ENCODE measurements at places on chromosomes 5 and 9.
A peak's percentile ranks its signal among the peaks of the same experiment; 100 is the strongest.

GRCh38 chr5:167642779-167643517 lies 648.5 kb upstream of the WWC1 start:
- DNase-seq = peak; percentile 95

DNA sequence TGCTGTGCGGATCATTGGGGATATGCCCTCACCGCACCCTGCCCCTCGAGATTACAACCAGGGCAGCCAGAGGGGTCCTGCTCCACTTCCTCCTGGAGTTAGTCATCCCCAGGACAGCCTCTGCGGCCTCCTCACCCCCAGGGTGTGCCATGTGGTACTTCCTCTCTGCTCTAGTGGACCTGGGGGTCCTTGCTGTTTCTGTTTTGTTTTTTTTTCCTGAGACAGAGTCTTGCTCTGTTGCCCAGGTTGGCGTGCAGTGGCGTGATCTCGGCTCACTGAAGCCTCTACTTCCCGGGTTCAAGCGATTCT lies 5.2 kb upstream of the FCN1 start:
- DNase-seq = no peak

DNA sequence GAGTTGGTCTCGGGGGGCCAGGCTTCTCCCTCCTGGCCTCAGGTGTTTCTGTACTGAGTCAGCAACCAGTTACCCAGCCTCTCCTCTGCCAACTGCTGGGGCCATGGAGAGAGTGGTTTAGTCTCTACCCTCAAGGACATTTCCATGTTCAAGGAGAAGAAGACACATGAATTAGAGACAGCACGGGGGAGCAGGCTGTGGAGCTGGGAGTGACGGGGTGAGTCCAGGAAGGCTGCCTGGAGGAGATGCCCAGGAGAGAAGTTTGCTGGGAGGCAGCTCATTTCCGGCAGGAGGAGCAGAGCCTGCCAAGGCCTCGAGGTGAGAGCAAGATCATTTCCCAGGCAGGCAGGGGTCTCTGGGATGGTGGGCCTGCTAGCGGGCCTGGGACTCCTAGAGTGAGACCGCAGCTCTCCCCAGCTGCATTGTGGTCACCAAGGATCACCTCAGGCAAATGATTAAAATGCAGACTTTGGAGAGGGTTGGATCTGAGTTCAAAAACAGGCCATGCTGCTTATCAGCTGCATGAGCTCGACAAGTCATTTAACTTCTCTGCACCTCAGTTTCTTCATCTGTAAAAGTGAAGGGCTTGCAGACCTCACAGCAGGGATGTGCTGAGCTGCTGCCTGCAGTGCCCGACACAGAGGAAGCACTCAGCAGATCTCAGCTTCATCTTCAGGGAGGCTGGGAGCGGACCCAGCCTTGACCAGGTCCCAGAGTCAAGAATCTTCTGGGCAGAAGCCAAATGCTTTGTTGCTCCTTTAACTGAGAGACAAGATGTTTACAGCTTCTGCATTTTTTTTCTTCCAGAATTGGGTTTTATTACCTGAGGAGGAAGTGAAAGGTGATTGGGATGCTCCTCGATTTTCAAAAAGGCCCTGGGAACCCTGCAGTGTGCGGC lies 35.2 kb downstream of the NEK6 start:
- no peak for DNase-seq

DNA sequence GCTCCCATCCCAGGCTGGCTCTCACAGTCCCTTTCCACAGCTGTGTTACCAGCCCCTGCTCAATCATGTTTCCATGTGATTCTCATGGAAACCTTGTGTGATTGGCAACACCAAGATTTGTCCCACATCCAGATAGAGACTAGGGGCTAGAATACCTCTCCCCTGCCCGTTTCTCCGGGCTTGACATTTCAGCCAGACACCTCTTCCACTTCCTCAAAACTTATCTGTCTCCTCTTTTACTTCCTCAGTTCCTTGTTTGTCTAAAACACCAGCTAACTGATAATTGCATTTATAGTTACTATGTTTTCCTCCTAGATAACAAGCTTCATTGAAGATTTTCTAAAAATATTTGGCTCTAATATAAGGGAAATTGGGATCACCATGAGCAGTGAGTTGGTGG lies 16.6 kb upstream of the KCNMB1 start:
- no peak for DNase-seq

GRCh38 chr9:13053504-13053903 lies 226.0 kb downstream of the MPDZ start:
- no peak for DNase-seq

DNA sequence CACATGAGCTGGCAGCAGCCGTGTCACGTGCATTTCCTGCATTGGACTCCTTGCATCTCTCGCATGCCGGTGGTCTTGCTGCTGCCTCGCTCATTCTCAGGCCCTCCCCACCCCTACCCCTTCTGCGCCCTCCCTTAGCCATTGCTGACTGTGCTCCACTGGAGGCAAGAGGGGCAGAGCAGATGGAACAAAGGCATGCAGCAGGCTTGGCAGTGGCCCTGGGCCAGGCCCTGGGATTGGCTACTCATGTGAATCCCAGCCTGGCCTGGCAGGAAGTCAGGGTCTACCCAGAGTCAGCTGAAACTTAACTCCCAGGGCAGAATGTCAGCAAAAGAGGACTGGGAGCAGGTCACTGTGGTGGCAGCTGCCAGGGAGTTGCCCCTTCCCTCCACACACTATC lies 62.3 kb downstream of the TSTD2 start:
- DNase-seq = peak; percentile 63

- no peak for DNase-seq
Observed at GRCh38 chr9:2151171-2151570, 136.0 kb downstream of the SMARCA2 start.

- no peak for DNase-seq
Observed at GRCh38 chr5:147075187-147075586, 159.6 kb upstream of the STK32A start.

GRCh38 chr5:55320571-55320970 lies 12.8 kb downstream of the MTREX start:
- DNase-seq = no peak

GRCh38 chr9:104983491-104983890 lies 55.5 kb upstream of the ABCA1 start:
- no peak for DNase-seq

GRCh38 chr5:95281226-95281625 lies 3.7 kb downstream of the MCTP1 start:
- no peak for DNase-seq

GRCh38 chr5:168908207-168908606 lies 329.0 kb upstream of the PANK3 start:
- no peak for DNase-seq

DNA sequence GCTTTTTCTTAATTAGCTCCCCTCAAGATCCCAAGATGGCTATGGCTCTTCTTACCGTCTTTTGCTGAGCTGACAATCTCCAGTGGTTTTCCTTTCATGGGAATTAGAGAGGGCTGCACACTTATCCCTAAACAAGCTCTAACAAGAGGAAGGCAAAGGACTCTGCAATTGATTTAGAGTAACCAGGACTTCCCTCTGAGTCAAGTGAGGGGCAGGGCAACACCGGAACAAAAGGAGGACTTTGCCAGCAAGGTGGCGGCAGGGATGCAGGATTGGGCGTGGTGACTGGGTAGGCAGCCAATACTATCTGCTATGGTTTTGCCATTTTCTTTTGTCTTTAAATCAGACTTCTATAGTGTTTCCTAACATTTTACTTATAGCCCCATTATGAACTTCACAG lies 9.8 kb downstream of the SLC44A1 start:
- no peak for DNase-seq

GRCh38 chr5:93583439-93583767 lies 381 bp downstream of the NR2F1 start:
- no peak for DNase-seq

DNA sequence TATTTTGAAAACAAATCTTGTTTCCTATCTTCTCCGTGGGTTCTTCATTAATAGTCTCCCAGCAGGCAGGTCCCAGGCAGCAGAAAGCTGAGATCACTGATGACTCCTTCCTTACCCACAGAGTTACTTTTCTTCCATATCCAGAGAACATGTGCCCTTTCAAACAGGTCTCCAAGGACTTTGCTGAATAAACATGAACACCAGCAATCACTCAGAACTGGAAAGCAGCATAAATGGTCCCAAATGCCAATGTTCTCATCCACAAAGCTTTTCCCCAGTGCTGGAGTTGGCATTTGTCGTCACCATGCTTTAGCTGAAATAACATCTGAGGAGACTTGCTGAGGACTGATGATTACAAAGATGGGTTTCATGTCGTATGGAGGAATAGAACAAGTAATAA lies 134.0 kb downstream of the YIPF5 start:
- DNase-seq = no peak

DNA sequence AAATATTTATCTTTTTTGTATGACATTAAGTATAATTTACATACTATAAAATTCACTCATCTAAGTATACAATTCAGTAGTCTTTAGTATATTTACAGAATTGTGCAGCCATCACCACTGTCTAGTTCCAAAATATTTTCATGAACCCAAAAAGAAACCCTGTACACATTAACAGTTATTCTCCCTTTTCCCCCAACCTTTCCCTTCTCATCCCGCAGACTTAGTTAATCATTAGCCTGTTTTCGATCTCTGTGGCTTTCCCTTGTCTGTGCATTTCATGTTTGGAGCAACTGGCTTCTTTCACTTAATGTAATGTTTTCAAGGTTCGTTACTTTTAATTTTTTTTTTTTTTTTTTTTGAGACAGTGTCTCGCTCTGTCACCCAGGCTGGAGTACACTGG lies 37.5 kb downstream of the MTREX start:
- no peak for DNase-seq

DNA sequence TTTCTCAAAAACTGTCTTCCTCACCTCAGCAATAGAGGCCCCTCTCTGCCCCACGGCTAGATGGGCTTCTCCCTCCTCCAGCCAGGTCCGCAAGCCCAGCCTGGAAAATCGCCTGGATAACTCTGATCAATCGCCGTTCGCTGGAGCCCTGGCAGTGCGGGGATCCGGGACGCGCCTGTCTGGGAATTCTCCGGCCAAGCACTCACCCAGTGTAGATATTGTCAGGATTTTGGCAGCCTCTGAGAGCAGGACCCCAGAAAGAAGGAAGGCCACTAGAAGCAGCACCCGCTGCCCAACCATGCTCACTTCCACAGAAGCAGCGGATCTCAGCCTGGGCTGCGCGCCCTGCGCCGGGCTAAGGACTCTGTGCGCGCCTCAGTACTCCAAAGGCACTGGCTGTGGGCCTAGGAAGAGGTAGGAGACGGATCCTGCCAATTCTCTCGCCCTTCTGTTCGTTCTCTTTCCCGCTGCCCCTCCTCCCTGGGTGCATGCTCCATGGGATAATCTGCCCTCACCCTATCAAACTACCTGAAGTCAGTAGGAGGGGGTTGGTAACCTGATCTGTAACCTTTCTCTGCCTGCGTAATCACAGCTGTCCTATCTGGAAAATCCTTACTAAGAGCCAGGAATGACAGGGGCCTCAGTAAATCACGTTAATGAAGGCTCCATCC lies at the start of gene UGT3A1:
TSS of gene UGT3A1 (minus strand) at position 450 of the 671 bp plus-strand sequence. CDS start at position 300, 150 bp downstream.
- peak; percentile 53 for DNase-seq

- no peak for DNase-seq
Observed at GRCh38 chr9:105860516-105860915, 166.2 kb downstream of the TMEM38B start.

GRCh38 chr5:45774528-45774927 lies 78.3 kb upstream of the HCN1 start:
- DNase-seq = no peak

DNA sequence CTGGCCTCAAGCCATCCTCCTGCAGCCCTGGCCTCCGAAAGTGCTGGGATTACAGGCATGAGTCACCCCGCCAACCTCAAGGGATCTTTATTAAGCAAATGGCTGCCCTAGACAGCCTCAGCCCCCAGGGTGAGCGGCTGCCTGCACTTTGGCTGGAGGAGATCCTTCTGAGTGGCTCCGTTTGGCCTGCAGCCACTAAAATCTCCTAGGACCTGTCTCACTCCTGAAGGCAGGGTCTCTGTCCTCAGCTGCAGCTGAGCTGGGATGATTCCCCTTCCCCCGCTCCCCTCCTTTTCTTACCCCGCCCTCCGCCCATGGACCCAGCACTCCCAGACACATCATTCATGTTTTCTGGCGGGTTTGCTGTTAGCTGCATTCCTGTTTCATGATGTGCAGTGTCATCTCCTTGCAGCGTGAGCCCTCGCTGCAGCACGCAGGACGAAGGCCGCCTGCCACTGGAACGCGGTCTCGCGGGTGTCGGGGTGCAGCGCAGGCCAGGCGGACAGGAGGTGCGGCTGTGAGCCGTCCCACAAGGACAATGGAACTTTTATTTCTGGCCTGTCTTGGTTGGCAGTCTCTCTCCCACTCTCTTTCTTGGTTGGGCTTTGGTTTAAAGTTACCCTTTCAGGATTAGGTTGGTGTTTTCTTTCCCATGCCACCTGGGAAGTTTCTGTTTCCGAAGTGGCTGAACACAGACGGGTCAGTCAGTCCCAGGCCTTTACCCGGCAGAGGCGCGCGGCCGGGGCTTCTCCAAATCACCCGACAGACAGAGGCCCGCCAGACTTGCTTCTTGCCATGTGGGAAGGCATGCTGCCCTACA lies 137.1 kb downstream of the FOXD1 start:
- peak; percentile 65 for DNase-seq

DNA sequence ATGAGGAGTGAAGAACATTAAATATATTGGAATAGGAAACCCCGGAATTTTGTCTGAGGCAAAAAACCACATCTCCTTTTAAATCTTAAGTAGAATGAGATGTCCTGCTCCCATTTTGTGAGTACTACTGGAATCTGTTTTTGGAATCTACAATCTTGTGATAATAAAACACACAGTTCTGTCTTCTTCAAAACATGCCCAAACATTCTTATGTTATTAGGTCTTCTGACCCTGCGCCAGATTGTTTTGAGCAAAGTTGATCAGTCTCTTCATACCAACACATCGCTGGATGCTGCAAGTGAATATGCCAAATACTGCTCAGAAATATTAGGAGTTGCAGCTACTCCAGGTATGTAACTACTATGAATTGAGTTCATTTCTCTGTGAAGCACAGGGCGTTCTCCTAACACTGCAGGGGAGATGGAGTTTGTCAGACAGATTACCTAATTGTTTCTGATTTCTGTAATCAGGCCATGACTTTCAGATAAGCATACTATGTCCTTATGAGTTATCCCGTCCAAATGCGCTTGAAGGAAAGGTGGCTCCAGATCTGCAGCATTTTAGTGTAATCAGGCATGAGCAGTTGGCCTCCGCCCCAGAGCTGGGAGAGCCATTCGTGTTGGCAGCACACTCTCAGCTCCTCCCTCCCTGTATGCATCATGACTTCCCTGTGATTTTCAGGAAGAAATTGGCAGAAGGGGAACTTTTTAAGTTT lies 88.0 kb downstream of the NLN start:
- peak; percentile 68 for DNase-seq

GRCh38 chr5:178279723-178280438 lies 47.3 kb upstream of the PHYKPL start:
- peak; percentile 66 for DNase-seq

All from muscle of back (tissue), 13 donors.